ENCODE measurements at places on chromosomes 5 and 9.

- no peak for DNase-seq
Observed at GRCh38 chr5:68505917-68506860, 290.6 kb downstream of the PIK3R1 start.

DNA sequence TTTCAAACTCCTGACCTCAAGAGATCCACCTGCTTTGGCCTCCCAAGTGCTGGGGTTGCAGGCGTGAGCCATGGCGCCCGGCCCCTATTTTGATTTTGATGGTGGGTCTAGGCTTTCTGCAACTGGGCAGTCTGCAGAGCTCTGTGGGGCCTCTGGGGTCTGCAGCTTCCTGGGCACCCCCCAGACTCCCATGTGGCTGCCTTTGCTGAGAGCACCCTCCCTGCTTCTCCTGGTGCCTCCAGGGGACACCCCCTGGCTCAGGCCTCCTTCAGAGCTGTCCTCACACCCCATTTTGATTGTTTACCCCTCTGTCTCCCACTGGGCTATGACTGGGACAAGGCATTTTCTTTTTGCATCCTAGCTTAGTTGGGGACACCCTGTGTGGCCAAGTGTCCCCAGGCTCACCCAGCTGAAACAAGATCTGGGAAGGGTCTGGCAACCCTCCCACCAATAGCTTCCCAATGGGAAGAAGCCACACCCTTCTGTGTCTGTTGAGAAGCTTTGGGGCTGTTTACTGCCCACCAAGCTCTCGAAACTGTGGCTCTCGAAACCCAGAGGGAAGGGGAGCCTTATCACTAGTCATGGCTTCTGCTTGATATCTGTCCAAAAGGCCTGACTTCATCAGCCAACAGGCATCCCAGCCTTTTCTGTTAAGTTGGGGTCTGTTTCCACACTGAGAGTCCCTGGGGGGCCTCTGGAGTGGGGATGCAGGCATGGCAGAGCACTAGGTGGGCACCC lies 204.4 kb upstream of the IER5L start:
- no peak for DNase-seq

DNA sequence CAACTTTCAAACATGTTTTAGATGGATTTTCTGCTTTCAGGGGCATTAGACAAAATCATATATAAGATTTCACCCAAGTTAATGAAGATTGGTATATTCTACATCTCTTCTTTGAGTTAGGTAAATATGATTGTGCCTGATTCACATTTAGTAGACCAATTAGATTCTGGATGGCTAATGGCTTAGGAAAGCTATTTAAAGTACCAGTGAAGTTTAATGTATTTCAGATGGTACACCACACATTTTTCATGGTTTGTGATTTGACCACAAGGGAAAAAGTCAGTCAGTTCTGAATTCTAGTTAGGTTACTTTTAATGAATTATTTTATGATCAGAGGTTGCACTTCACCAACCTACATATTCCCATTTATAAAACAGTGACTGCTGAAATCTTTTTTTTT lies 409.7 kb downstream of the ADGRV1 start:
- no peak for DNase-seq

- DNase-seq = no peak
Observed at GRCh38 chr9:93585259-93585658, 8.9 kb downstream of the PHF2 start.

- DNase-seq = no peak
Observed at GRCh38 chr5:55191165-55191564, 18.2 kb upstream of the CDC20B start.

DNA sequence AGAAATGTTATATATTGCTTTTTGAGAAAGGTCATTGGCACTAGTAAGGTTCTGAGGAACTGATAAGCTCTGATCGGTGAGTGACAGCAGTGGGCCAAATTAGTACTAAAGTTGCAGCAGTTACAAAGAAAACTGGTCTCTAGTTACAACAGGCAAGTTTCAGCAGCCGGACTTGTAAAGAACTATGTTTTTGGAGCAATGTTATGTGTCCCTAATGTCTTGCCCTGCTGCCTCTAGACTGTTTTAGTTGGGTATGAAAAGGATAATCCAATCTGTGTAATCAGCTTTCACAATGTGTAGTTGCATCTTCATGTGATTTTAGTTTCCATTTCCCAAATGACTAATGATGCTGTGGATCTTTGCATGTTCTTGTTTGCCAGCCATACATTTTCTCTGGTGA lies 113.5 kb downstream of the CAMK4 start:
- no peak for DNase-seq

DNA sequence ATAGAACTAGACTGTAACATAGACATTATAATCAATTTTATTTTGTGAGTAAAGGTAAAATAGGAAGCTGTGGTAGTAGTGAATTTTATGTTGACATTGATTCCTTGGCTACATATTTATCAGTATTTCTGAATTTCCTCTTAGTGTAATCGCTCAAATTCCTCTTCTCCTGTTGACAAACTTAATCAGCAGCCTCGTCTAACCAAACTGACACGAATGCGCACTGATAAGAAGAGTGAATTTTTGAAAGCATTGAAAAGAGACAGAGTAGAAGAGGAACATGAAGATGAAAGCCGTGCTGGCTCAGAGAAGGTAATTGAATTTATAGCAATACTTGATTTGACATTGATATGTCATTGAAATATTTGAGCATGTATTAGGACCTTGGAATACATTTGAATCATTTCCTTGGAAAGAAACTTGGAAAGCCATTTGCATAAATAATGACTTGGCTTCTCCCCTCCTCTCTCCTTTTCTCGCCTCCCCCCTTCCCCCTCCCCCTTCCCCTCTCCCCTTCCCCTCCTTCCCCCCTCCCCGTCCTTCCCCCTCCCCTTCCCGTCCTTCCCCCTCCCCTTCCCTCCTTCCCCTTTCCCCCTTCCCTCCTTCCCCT lies 75.5 kb downstream of the GPBP1 start:
- no peak for DNase-seq

DNA sequence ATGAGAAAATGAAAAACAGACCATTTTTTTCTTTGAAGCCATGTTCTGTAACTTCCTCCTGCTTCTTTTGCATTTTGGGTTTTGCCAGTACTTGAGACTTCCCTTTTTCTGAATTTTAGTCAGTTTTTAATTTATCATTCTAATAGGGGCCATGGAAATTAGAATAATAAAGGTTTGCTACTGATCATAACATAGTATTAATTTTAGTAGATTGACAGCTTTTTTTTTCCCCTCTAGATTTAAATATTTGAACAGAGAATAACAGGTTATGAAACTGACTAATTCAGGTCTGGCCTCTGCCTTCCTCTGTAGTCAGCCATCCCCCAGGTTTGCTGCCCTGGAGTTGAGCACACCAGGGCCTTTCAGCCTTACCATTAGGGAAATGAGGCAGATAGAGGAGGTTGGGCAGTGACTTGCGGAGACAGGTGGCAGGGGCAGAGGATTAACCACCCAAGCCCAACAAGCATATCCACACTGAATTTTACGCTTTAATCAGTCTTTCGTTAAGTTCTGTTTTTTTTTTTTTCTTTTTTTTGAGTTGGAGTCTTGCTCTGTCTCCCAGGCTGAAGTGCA lies 80.1 kb upstream of the TNFAIP8 start:
- no peak for DNase-seq

DNA sequence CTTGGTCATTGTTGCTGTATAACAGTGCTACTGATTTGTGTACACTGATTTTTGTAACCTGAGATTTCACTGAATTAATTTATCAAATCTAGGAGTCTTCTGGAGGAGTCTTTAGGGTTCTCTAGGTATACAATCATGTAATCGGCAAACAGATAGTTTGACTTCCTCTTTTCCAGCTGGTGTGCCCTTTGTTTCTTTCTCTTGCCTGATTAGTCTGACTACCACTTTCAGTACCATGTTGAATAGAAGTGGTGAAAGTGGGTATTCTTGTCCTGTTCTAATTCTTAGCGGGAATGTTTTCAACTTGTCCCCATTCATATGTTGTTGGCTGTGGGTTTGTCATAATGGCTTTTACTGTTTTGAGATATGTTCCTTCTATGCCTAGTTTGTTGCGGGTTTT lies 24.7 kb upstream of the RANBP6 start:
- no peak for DNase-seq

DNA sequence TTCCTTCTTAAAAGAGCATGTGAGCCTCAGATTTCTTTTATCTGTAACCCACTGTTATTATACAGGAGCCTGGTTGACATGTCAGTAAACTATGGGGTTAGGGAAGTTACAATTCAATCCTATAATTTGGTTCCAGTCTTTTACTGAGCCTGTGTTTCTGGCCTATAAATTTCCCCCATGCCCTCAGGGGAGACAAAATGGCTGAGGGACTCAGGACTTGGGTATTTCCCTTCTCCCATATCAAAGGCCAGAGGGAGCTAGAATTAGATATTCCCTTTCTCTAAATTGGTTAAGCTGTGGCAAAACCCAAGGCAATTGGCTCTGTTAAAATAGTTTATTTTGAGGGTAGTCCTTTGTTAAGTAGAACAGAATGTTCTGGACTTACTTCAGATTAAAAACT lies 823.2 kb downstream of the TLE1 start:
- DNase-seq = no peak

- DNase-seq = no peak
Observed at GRCh38 chr5:142725231-142726187, 39.6 kb upstream of the FGF1 start.

- DNase-seq = no peak
Observed at GRCh38 chr5:74392711-74393351, 247.7 kb downstream of the ENC1 start.

- DNase-seq = no peak
Observed at GRCh38 chr5:15023846-15024245, 152.3 kb upstream of the ANKH start.

GRCh38 chr9:107137495-107138202 lies 145.4 kb upstream of the RAD23B start:
- no peak for DNase-seq

GRCh38 chr5:73981704-73982103 lies 355.7 kb downstream of the ARHGEF28 start:
- no peak for DNase-seq

- no peak for DNase-seq
Observed at GRCh38 chr5:160442824-160443431, 21.3 kb downstream of the PTTG1 start.

- DNase-seq = no peak
Observed at GRCh38 chr5:113776832-113777525, 263.5 kb downstream of the YTHDC2 start.

- no peak for DNase-seq
Observed at GRCh38 chr9:114717908-114718486, 36.0 kb upstream of the TEX48 start.

DNA sequence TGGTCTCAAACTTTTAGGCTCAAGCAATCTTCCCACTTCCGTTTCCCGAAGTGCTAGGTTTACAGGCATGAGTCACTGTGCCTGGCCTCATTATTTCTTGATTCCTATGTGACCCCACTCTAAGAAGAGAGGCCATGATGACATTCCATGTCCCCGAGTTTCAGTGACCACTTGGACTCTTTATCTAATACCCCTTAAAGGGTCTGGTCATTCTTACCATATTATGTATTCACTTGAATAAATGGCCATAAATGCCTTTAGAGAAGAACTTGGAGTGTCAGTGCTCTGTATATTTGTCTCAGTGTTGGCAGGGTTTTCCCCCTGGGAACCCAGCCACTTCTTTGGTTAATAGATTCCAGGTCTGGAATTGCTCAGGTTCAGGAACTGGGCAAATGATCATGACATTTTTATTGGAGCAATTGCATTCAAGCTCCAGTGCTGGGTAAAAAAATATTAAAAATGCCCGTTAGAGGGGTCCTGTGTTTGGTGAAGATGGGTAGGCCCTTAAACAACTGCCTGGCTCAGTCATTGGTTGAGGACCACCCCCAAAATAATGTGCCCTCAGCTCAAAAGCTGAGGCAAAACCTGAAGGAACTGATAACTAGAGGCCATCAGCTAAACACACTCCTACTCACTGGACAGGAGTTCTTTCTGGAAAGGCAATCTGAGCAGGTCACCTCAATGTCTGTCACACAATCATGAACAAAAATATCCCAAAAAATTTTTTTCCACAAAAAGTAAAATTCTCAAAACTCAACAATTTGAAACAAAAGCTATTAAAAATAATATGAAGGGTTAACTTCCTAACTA lies 186.6 kb upstream of the ZNF608 start:
- DNase-seq = peak; percentile 47

GRCh38 chr5:8685704-8686103 lies 816.8 kb downstream of the MTRR start:
- no peak for DNase-seq

DNA sequence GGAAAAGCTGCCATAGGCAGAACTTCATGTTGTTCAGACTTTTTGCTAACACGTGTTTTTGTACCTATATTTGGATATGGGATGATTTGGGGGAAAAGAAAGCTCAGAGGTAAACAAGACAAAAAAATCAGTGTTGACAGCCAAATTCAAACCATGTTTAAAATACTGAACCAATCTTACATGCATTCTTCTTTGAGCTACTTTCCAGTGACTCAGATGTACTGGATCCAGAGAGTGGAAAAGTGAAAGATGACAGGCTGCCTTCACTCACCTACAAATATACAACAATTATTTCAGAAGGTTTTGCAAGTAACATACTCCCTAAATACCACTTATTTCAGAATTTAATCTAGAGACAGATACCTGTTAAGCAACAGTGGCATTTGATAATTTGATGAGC lies 165.7 kb downstream of the MPDZ start:
- no peak for DNase-seq

- no peak for DNase-seq
Observed at GRCh38 chr5:159821461-159821940, 94.8 kb upstream of the ADRA1B start.

GRCh38 chr5:115857626-115858349 lies 16.1 kb downstream of the AP3S1 start:
- no peak for DNase-seq

DNA sequence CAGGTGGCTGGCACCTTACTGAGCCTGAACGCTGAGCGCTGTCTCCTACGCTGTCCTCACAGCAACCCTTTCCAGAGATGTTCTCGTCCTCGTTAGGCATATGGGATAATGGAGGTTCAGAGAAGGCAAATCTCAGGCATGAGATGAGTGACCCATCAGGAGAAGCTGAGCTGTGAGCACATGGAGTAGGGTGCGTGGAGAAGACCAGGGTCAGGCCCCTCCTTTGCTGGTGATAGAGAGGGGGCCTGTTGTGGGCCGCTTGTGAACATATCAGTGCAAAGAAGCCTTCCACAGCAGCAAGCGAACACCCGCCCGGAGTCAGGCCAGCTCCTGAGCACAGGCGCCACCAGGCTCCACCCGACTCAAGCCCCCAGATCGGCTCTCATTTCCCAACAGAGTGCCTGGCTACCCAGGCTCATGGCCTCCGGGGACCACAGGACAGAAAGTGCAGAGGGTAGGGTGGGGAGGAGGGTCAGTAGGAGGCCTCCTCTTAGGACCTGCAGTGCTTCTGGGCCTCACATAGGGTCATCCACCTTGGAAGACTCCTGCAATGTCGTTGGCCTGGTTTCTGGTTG lies 15.0 kb upstream of the TIFAB start:
- no peak for DNase-seq

GRCh38 chr5:172389578-172390112 lies 64.7 kb downstream of the SH3PXD2B start:
- DNase-seq = no peak

GRCh38 chr9:134413112-134413715 lies 87.0 kb downstream of the RXRA start:
- no peak for DNase-seq

Measured in GM04503 (cell line).